Sciatic nerve (tissue), 2 donors: ENCODE measurements at places on chromosomes 2 and 18.

GRCh38 chr2:59066787-59067399 lies 825.8 kb upstream of the FANCL start:
- no peak for DNase-seq

- DNase-seq: no peak
Observed at GRCh38 chr2:46748121-46748520, 167.5 kb downstream of the MCFD2 start.

- no peak for DNase-seq
Observed at GRCh38 chr2:238055841-238056240, 5.0 kb upstream of the SCLY start.

- DNase-seq: no peak
Observed at GRCh38 chr2:177165721-177166711, 46.6 kb upstream of the HNRNPA3 start.

DNA sequence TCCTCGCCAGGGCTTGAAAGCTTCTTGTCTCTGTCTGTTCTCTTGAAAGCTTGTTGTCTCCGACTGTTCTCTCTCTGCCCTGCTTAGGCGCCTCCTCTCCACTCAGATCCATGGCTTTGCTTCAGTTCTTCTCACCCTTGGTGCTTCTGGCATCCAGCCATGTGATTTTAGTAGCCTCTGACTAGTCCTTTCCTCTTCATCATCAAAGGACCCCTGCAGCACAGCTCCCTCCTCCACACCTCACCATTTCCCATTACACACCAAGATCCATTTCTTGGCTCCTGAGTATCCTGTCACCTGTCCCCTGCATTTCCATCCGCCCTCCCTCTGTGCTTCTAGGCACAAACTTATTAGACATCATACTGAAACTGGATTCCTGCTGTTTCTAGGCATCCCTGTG lies 59.4 kb downstream of the ZNF236 start:
- no peak for DNase-seq

DNA sequence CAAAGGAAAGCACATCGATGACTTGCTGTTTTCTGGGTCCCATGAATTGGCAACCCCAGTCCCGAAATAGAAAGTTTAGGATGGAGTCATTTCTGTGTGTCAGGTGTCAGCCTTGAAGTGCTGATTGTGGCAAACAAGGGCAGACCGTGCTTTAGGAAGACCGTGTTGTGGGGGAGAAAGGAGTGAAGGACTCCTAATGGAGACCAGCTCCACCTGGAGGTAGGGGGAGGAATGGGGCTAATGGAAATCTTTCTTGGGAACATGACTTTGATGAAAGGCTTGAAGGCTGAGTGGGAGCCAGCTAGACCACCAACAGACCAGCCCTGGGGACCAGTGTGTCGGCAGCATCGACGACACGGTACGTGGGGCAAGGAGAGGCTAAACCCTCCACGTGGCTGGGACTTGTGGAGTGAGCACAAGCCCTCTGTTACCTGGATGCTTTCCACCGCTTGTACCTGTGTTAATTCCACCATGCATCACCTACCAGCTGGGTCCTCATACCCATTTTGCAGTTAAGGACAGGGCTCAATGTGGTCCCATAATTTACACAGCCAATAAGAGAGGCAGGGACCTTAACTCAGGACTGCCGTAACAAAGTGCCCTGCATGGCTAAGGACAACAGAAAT lies 104.2 kb downstream of the SH3BP4 start:
- no peak for DNase-seq

DNA sequence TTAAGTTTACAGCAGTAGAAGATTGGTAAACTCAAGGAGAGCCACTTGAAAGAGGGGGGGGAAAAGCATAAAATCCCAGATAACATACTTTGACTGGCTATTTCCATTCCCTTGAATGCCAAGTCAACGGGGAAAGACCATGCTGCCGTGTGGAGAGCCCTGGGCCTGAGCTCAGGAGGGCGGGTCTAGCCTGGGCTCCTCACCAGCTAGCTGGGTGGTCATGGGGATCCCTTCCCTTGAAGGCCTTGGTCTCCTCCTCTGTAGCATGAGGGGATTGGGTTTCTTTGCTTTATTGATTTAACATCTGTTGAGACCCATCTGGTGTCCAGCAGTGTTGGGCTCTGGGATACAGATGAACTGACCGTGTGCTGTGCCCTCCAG lies 35.0 kb downstream of the TEX51 start:
- DNase-seq: no peak

DNA sequence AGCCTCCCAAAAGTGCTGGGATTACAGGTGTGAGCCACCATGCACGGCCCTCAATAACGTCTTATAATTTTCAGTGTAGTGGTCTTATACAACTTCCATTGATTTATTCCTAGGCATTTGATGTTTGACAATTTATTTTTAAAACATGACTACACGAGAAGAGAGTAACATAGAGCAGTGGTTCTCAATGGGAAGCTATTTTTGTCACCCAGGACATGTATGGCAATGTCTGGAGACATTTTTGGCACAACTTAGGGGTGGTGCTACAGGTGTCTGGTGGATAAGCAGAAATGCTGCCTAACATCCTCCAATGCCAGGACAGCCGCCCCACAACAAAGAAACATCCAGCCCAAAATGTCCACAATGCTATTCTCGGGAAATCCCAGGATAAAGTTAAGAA lies 12.7 kb upstream of the ANXA4 start:
- DNase-seq: no peak

DNA sequence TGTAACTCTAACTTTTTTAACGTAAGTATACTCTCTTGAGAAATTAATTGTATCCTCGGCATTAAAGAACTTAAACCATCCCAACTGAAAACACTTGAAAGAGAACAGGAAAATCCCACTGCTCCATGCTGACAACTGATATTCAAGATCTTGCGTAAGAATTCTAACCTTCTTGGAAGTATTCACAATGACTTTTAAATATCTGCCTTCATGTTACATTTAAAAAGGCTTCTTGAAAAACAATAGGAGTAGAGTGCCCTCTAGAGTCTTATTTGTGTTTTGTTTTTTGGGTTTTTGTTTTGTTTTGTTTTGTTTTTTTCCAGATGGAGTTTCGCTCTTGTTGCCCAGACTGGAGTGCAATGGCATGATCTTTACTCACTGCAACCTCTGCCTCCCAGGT lies 65.4 kb upstream of the DNAJC10 start:
- DNase-seq: no peak

DNA sequence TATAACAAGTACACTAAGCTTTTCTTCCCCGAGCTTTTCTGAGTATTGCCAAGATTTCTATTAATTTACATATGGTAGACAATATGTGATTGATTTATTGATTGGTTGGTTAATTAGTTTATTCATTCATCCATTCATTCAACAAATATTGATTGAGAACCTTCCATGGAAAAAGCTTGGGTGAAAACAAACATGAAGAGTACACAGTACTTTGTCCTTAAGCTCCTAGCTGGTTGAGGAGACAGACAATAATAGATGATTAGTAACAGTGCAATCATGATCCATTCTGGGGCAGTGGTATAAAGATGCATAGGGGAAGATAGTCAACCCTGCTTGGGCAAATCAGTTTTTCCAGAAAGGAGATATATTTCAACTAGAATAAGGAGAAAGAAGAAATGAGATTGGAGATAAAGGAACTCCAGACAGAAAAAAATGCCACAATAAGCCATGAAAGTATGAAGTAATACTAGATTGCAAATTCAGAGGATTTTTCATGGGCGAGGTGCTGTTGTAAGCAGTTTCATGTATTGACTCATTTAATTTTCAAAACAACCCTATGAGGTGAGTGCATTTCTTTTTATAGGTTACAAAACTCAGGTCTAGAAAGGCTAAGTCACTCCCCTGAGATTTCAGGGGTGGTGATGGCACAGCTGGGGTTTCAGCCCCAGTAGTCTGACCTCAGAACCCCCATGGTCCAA lies 129.5 kb downstream of the RND3 start:
- DNase-seq: no peak
